Activated CD4-positive, CD25-positive, alpha-beta regulatory T cell treated with anti-CD3 and anti-CD28 coated beads, Interleukin-2, amount 50 U/mL, for 24 hours (primary cell): ENCODE measurements at places on chromosomes 12 and 14.
A peak's percentile ranks its signal among the peaks of the same experiment; 100 is the strongest.

- ATAC-seq, result no peak
These were observed 58.7 kb downstream of the SSH1 start for GRCh38 chr12:108798551-108799221.

GRCh38 chr14:32375663-32376062 is 46.6 kb downstream of the AKAP6 start:
- ATAC-seq, result no peak

DNA sequence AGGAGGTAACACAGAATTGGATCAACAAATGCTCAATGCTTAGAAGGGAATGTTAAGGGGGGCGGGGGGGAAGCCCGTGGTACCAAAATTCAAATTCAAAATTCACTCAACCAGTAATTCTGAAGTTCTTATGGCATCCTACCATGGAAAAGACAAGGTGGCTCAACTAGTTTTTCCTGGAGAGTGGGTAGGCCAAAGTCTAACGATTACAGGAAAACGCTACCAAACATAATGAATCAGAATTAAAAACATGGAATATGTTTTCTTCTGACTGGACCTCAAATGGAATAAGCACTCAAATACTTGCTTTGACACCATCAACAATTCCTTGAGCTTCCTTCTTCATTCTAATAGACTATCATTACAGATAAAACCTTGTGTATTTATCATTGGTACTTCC is 2.3 kb downstream of the NACA start:
- no peak for ATAC-seq

DNA sequence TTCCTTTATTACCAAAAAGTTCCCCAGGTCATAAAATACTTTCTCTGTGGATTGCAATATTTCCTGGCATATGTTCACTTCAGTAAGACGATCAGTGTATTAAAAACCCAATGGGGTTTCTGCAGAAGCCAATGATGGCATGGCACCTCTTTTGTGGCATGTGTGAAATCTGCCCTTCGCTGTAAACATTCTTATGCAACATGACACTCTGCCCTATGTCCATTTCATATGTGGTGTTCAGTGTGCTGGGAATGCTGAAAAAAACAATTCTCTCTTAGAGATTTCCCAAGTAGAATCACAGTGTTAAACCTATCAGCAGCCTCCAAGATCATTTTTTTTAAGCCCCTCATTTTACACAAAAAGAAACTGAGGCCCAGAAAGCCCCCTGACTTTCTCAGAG is 2.3 kb upstream of the MYBPC1 start:
- ATAC-seq, result no peak

GRCh38 chr14:98953551-98954348 is 318.2 kb downstream of the BCL11B start:
- ATAC-seq, result no peak

DNA sequence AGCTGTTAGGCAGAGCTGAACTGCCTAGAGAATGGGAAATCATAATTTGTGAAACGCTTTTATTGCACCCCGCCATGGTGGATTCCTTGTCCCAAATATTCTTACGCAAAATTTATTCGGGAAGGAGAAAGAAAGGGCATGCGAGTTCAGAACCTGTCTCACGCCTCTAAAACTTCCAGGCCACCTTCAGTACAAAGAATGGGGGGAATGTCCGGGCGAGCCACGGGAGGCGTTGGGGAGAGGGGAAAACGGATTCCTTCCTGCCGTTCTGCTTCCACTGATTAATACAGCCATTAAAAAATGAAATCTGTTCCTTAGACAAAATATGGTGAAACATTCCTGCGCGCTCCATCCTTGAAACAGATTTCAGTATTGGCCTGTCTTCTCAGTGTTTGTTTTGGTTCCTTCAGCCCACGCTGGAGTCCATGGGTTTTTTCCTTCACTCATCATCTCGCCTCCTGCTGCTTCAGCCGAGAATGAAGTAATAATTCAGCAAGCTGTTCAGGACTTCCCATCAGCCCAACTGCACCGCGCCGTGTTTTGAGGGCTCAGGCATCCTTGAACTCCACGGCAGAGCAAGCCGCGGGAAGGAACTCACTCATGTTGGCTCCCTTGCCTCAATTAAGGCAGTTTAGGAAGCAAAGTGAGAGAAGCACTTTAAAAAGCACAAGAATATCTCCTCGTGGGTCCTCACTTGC is 47.7 kb upstream of the CDKN3 start:
- ATAC-seq, result no peak

GRCh38 chr12:55831447-55831815 is 2.0 kb upstream of the DNAJC14 start:
- no peak for ATAC-seq

GRCh38 chr14:91580876-91581577 is 70.9 kb upstream of the PPP4R3A start:
- ATAC-seq, result no peak

GRCh38 chr12:6582196-6582595 is 14.1 kb upstream of the NOP2 start:
- ATAC-seq, result no peak

GRCh38 chr12:121905746-121906145 is 12.6 kb upstream of the CFAP251 start:
- ATAC-seq, result no peak

DNA sequence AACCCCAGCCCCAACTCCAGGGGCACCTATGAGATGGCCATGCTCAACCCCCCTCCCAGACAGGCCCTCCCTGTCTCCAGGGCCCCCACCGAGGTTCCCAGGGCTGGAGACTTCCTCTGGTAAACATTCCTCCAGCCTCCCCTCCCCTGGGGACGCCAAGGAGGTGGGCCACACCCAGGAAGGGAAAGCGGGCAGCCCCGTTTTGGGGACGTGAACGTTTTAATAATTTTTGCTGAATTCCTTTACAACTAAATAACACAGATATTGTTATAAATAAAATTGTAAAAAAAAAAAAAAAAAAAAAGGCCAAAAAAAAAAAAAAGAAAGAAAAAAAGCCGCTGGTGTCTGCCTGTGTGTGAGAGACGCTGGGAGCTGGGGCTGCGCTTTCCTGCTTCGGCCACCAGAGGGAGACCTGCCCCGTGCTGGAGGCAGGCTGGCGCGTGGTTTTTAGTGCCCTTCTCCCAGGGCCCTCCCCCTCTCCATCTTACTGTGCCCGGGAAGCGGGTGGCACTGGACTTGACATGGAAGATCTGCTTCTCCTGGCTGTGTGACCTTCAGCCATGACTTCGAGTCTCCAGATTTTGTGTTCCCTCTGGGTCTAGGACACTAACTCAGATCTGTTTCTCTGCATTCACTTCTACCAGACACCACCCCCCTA is 3.4 kb upstream of the NXPH4 start:
- peak; percentile 67 for ATAC-seq

DNA sequence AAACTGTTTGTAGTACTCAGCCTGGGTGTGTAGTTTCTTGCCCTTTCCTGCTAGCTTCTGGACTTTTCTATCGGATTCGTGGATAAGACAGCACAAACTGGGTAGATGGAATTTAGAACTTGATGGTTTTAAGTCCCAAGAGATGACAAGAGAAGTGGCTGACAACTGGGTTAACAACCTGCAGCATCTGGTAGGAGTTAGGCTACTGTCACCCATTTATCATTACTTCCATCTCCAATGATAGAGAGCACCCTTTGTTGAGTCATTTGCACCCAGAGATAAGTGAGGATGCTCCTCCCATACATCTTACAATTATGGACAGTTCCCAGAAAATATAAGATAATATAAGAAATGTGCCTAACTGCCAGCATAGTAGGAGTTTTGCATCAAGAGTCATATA is 50.2 kb upstream of the FLRT2 start:
- ATAC-seq, result no peak

- ATAC-seq, result no peak
These were observed 115.1 kb downstream of the SLC25A47 start for GRCh38 chr14:100438271-100438670.

GRCh38 chr14:53430870-53431269 is 277.7 kb upstream of the DDHD1 start:
- no peak for ATAC-seq

DNA sequence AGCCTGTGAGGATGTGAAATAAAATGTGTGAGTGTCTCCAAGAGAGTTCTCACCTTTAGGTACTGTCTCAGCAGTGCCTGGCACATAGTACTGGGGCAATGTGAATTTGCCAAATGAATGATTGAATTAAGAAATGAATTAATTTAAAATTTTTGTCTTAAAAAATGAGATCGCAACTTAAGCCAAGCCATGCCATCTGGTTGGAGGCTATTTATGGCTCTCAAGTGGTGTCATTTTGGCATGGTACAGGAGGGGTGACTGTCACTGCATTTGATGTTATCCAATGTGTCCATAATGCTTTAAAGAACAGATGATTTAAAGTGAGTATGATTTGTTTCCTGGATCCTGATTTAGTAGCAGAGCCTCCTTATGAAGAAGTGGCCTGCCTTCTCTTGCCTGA is 80.3 kb downstream of the SRGAP1 start:
- ATAC-seq, result no peak

- no peak for ATAC-seq
These were observed 23.5 kb downstream of the CSRP2 start for GRCh38 chr12:76855271-76855670.

DNA sequence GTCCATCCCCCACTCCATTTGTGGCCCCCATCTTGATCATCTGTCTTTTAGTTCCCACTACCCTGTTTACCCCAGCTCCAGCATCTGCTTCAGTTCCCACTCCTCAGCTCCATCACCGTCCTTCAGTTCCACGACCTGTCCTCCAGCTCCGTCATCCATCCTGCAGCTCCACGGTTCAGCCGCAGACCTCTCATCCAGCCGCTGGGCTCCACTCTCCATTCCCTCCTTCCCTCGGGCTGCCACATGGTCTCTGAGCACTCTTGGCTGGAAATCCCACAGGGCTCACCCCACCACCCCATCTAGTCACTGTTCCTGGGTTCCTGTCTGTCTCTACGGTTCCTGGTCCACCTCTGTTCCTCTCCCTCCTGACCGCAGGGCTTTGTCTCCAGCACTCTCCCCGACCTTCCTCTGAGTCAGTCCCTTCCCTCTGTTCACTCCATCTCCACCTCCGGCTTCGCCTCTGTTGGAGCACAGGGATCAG is 3.3 kb upstream of the P3H3 start:
- no peak for ATAC-seq

DNA sequence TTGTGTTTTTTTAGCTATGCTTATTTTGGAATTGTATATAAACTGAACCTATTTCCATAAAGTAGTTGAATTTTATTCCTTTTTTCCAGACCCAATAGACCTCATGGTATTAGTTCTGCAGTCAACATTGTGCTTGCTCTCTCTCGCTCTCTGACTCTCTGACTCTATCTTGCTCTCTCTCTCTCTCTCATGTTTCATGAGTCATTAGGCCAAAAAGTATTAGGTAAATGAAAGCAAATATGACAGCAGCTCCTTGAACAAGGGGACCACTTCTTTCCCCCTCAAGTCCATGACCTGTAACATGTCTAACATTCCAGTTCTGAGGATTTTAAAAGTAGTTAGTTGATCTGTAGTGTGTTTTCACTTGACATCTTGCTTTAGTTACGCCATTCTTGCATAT is 14.0 kb upstream of the C12orf71 start:
- no peak for ATAC-seq

- ATAC-seq, result no peak
These were observed 13.8 kb downstream of the RCOR1 start for GRCh38 chr14:102606296-102606695.

GRCh38 chr14:75101491-75101890 is 25.4 kb downstream of the NEK9 start:
- ATAC-seq, result no peak

DNA sequence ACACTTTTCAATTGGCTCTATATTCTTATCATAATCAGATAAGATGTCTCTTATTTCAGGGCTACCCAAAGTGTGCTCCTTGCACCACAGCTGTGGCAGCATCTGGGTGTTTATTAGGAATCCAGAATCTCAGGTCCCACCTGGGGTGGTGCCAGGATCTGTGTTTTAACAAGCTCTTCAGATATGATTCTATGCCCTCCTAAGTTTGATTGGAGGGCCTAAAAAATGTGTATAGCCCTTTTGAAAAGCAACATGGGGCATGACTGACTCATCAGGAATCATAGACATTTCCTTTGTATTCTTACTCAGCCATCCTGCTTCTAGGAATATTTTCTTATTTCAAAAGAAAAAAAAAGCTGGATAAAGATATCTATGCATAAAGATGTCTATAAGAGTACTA is 103.1 kb downstream of the HELB start:
- ATAC-seq, result no peak

GRCh38 chr12:62817556-62818271 is 117.2 kb downstream of the PPM1H start:
- no peak for ATAC-seq

GRCh38 chr14:81313775-81314429 is 86.2 kb downstream of the STON2 start:
- no peak for ATAC-seq

GRCh38 chr12:2693244-2693860 is 101.4 kb upstream of the FKBP4 start:
- ATAC-seq, result no peak

DNA sequence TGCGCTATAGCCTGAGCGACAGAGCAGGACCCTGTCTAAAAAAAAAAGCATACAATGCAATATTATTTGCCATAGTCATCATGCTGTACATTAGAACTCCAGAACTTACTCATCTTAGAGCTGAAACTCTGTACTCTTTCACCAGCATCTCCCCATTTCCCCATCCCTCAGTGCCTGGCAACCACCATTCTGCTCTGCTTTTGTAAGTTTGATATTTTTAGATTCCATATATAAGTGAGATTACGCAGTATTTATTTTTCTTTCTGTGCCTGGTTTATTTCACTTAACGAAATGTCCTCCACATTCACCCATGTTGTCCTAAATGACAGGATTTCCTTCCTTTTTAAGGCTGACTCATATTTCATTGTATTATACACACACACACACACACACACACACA is 121.8 kb downstream of the BBS10 start:
- ATAC-seq, result no peak

GRCh38 chr12:75483431-75483830 is 2.9 kb downstream of the GLIPR1 start:
- ATAC-seq, result no peak

- ATAC-seq, result peak; percentile 7
These were observed 1.2 kb downstream of the CRY1 start for GRCh38 chr12:107091989-107092641.

DNA sequence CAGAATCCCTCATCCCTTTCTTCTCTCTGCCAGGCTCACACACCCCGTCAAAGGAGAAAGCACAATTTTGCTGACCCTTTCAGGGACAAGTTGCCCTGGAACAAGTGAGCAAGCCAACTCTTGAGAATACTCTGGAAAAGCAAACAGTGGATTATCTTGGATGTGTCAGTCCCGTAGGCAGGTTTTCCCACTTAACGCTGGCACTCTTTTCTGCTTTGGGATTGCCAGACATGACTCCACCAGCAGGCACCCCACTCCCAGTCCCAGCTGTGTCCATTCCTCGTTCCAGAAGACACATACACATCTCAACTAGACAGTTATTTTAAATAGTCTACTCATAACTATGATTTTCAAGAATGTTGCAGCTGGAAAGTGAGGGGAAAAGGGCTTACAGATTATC is 145.5 kb upstream of the CDKN3 start:
- no peak for ATAC-seq

- ATAC-seq, result no peak
These were observed 8.7 kb downstream of the POLE2 start for GRCh38 chr14:49679271-49679670.

- ATAC-seq, result no peak
These were observed 106.1 kb upstream of the ANO4 start for GRCh38 chr12:100688451-100688864.

GRCh38 chr12:51784688-51785087 is 63.8 kb downstream of the FIGNL2 start:
- ATAC-seq, result no peak

- ATAC-seq, result no peak
These were observed 226.6 kb upstream of the TMTC1 start for GRCh38 chr12:30010071-30011052.
